ENCODE measurements at places on chromosomes 2 and 18.

DNA sequence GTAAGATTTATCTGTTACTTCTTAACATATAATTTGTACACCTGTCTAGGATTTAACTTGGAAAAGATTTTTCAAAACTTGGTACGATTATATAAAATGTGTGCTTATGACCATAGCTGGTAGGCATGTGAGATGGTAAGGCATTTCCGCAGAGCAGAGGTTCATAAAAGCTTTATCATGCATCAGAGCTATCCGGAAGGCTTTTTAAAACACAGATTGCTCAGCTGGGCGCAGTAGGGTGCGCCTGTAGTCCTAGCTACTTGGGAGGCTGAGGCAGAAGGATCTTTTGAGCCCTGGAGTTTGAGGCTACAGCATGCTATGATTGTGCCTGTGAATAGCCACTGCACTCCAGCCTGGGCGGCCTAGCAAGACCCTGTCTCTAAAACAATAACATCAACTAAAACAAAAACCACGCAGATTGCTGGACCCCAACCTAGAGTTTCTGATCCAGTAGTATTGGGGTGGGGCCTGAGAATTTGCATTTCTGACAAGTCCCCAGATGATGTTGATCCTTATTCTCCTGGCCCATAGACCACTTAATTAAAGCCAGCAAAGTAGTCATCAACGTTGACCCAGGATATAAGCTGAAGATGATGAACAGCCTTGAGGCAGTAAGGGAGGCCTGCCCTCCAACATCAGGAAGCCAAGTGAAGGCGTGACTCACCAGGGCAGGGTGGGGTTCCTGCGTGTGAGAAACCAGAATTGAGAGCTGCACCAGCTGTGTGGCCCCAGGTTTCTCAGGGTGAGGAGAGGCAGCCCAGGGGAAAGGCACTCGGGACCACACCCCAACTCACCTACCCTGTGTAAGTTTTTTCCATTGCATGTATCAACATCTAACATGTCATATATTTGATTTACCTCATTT, 21.6 kb upstream of the SLC20A1 start:
- no peak for DNase-seq

GRCh38 chr2:215982465-215982875, 30.9 kb downstream of the MREG start:
- DNase-seq, result no peak

- DNase-seq, result no peak
These were observed 28.8 kb downstream of the FBLN7 start for GRCh38 chr2:112166806-112167499.

DNA sequence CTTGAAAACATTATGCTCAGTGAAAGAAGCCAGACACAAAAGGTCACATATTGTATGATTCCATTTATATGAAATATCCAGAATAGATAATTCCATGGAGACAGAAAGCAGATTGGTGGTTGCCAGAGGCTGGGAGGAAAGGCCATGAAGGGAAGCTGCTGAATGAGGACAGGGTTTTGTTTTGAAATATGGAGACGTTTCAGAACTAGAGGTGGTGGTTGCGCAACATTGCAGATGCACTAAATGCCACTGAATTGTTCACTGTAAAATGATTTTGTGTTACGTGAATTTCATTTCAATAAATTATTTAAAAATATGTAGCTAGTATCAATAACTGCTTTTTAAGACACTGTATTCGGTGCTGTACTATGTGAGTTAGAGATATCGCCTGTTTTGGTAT, 101.7 kb upstream of the ZNF236 start:
- DNase-seq, result no peak

DNA sequence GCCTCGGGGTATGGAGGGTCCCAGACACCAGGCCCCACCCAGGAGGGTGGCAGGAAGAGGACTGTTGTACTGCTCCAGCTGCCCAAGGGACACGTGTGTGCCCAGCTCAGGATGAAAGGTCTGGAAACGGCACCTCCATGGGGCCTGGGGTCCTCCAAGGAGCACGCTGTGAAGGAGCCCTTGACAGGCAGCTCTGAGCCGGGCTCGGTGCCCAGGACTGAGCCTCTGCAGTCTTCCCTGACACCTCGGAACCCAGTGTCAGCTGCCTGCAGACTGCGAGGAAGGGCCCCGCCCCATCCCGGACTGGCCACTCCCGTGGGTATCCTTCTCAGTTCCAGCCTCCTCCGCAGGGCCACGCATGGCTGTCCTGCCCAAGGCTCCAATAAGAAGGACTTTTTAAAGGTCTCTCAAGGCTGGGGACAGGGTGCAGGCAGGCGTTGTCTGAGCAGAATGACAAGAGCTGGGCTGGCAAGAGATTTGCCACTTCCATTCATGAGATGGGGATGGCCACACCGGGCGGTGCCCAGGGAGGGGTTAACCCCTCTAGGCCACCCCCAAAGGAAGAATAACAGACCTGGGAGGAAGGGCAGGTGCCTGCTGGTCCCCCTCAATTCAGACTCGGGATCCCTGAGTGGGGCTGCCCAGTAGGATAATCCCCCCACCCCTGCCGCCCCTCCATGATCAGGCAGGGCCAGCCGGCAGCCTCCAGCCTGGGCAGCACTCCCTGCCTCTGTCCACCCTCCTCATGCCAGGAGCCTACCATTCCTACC, 8.9 kb downstream of the ECEL1 start:
- DNase-seq, result no peak

DNA sequence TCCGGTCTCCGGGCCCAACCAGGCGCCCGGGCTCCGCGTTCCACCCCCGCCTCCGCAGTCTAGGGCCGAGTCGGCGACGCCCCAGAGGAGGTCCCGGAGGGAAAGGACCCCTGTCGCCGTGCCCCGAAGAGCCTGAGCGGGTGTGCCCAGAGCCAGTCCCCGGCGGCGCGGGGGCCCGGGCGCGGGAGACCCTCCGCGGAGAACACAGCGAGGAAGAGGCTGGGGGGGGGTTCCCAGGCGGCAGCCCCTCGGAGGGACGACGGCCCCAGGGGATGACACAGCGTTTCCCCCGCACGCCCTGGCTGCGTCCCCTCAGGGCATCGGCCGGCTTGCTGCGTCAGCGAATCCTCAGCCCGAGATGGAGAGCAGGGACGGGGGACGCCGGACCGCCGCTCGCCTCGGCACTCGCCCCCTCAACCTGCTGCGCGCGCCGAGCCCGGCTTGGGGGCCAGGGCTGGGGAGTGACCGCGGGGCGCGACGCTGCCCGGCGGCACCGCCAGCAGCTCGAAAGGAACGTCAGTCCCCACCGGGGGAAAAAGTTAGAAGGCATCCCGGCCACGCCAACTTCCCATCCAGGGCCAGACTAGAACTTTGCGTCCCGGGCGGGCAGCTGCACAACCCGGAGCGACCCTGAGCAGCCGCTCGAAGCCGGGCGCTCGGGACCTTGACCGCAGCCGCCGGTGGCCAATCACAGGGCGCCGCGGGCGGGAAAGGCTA, 711 bp downstream of the SFXN5 start:
- no peak for DNase-seq

- no peak for DNase-seq
These were observed 28.7 kb downstream of the MSH6 start for GRCh38 chr2:47811668-47812067.

DNA sequence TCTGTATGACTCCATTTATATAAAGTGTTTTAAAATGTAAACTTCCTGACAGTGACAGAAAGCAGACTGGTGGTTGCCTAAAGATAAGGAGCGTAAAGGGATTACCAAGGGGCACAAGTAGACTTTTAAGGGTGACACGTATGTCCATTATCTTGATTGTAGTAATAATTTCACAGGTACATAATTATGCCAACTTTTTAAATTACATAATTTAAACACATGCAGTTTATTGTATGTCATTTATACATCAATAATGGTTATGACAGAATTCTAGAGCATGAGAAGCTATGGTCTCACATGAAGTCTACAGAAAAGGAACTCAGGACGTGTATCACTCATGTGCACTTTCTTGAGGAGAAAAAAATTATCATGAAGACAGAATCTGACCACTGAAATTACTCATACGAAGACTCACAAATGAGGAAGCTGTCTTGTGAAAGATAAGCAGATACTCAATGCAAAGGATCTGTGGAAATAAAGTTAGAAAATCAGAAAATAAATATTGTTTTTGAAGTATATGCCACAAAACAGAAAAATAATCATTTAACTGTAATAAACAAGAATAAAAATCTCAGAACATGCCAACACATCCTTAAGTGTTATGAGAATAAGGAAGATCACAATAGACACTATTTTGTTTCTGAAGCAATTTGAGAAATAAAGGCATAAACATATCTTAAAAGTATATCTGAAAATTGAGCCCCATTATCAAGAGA, 84.4 kb downstream of the TMEM131 start:
- DNase-seq, result no peak

DNA sequence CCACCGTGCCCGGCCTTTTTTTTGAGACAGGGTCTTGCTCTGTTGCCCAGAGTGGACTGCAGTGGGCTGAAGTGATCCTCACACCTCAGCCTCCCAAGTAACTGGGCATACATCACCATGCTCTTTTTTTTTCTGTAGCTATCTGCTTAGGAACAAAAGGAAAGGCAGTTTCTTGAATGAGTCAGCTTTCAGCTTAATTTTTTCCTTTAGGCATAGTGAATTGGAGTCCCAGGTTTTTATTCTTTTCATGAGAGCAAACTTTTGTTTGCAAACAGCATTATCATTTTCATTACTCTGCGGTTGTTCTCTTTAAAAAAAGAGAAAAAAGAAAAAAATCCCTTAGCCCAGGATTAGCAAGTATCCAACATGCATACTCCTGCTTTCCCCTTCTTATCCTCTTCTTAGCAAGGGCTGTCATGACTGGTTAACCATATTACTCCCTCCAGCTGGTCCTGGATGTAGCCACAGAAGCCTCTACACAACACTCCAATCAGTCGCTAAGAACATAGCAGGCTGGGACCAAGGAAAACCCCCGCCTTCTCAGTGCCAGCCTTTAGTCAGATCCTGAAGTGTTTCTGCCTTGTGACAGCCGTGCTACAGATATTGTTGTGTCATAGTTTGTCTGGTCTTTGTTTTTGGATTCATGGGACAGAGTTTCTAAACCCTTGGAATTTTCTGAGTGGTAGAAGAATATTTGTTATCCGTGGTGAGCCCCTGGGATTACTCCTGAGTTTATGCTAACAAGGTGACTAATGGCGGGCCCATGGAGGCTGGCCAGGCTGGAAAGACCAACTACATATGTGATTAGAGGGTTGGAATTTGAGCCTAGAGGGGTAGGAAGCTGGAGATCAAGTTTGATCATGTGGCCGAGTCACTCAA, 23.3 kb upstream of the ST3GAL5 start:
- peak; percentile 22 for DNase-seq

DNA sequence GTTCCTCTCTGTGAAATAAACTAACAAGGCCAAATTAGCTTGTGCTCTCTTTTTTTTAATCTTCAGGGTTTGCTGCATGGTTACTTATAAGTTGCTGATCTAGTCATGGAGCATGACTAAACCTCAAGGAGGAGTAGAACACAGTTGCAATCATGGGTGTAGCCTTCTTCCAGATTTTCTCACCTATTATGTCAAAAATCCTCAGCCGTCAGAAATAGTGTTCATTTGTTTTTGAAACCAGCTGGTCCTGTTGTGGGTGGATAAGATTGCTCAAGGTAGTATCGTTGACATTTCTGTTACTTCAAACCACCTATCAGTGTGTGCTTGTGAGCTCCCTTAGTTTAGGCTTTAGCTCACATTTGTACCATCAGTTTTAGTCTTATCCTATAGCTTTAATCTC, 11.2 kb downstream of the RELCH start:
- DNase-seq, result no peak

GRCh38 chr2:50564766-50565165, 467.2 kb downstream of the NRXN1 start:
- DNase-seq, result no peak

DNA sequence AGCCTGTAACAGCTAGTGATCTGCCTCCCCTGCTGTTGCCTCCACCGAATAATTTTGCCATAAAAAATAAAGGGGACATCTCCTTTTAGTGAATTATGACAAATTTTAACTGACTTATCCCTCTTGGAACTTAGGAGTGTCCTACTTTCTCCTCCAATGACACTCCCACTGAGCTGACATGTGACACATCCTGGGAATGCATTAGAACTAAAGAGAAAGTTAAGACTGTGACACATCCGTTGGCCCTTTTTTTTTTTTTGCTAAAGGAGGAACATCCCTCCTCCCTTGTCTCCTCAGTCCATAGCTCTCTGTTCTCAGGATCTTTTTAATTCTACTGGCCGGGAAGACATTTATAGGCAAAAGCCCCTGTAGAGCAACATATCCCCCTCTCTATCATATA, 268.2 kb downstream of the NRXN1 start:
- no peak for DNase-seq

GRCh38 chr2:170298861-170299429, 121.0 kb downstream of the MYO3B start:
- no peak for DNase-seq

- DNase-seq, result no peak
These were observed 93.5 kb downstream of the ARL6IP6 start for GRCh38 chr2:152811916-152812315.

DNA sequence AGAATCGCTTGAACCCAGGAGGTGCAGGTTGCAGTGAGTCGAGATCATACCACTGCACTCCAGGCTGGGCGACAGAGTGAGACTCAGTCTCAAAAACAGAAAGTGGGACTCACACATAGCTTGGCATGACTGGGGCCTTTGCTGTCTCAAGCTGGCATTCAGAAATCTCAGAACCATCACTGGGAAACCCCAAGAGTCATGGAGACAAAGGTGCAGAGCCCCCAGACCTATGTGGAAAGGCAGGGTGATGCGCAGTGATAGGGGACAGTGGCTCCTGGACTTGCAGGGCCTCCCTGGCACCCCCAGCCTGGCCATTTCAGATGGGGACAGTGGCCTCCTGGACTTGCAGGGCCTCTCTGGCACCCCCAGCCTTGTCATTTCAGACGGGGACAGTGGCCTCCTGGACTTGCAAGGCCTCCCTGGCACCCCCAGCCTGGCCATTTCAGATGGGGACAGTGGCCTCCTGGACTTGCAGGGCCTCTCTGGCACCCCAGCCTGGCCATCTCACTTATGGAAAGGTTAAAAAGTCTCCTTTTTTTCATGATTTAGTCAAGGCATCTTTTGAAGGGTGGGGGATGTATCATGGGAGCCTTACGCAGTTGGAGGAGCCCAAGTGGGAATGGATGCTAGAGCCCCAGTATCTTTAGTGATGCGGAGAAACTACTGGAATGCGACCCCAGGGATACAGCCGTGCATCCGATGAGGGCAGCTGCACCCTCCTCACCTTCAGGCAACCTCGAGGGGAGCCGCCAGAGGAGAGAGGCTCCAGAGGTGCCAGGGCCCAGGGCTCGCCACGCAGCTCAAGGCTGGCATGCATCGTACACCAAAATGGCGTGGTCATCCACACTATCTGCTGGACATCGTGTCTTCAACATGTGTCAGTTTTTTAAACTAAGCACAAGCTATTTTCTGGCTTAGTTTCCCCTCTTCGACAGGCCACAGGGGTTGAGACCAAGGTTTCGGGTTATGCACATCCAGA, 30.5 kb downstream of the ZNF516 start:
- DNase-seq, result no peak

DNA sequence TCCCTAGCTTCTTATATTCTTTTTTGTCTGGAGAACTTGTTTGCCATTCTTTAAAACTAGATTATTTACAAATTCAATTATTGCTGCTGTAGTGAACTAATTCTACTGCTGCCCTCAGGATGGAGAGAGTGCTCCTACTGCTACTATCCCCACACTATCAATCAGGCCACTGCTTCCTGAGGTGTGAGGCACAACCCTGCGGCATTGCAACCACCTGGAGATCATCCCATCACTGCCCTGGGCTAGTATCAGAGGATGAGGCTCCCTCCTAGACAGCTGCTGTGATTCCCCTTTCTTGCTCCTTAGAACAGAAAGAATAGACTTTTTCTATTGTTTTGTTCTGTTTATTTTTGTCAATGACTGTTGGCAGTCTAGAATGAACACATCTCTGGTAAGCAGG, 146.6 kb downstream of the CDH19 start:
- DNase-seq, result no peak

- DNase-seq, result no peak
These were observed 8.7 kb downstream of the DCTN1 start for GRCh38 chr2:74371421-74371820.

Data from eye (tissue), 1 donor.